ENCODE measurements at places on chromosomes 5 and 9.

DNA sequence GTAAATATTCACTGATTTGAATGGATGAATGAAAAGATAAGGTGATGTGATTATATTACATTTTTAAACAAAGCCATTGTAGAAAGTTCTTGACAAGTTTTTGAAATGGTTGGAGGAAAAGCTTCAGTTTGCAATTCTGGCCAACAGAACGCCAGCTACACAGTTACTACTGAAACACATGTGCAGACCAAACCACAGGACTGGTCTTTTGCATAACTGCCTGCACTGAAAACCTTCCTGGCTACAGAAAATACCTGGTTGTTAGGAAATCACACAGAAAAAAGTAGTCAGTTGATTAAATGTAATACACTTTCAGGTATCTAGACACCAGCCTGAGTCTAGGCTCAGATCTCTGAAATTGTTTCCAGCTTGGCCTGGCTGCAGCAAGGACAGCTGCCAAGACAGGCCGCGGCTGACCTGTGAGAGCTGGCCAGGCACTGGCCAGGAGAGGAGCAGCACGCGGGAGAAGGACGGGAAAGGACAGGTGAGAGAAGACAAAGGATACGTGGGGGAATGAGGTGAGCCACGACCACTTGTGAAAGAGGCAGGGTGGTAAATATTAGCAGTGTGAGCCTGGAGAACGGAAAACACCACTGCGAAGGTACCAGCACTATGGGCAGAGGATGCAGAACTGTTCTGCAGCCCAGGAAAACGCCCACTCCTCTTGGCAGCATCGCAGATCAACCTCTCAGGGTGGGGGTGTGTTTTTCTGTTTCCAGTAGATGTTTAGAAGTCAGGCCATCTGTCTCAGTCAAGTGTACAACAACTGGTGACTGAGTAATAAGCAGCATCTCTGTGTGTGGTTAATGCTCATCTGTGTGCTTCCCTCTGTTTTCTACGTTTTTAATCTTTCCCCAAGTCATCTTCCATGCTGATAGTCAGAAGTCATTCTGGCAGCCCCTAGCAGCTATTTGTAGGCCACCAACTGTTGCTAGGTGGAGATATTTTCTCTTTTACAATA lies 137.4 kb downstream of the SCAMP1 start:
- H3K27me3 ChIP-seq: no peaks in the 10 kb centered on the region
- H3K27ac ChIP-seq: no peak overlapping the region
- H3K4me3 ChIP-seq: no peak overlapping the region
- no peaks in the 10 kb centered on the region for H3K36me3 ChIP-seq
- no peak for DNase-seq

DNA sequence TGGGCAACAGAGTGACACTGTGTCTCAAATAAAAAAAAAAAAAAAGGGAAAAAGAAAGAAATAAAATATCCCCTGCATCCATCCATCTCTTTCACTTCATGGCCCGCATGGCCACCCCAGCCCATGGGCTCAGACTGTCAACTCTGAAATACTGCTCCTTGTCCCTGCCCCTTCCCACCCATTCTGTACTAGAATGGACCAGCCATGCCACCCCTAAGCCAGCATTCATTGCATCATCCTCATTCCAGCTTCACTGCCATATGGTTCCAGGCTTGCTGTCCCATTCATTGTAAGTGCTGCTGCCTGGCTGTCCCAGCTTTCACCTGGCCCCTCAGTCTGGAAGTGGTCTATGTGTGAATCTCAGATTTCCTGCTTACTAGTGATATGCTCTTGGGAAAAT lies 46.2 kb downstream of the SPRY4 start:
- no peaks in the 10 kb centered on the region for H3K36me3 ChIP-seq
- no peaks in the 10 kb centered on the region for H3K27me3 ChIP-seq
- no peak overlapping the region for H3K27ac ChIP-seq
- no peaks in the 10 kb centered on the region for H3K4me1 ChIP-seq

DNA sequence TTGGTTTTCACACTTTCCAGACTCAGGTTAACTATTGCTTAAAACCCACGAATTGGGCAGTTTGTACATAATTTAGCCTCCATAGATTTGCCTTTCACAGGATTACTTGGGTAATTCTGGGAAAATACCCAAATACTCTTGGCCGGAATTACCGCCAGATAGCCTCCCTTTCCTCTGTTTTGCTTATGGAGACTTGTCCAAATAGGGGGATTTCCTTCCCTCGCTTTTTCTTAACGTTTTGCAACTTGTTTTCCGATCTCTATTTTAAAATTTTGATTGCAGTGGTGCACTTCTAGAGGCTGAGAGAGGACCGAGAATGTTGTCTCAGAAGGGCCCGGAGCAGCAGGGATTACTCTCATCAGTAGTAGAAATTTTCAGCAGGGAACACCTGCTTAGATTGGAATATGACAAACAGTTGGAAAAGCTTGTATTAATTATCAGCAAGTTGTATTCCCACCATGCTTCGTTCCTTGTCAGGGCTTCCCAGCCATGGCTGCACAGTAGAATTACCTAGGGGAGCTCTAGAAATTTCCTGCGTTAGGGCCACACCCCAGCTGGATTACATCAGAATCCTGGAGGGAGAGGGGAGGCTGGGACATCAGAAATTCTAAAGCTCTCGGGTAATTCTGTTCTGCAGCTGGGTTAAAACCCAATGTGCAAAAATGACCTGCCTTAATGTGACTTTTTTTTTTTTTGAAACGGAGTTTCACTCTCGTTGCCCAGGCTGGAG lies 329.1 kb downstream of the SH3GL2 start:
- H3K4me1 ChIP-seq: no peaks in the 10 kb centered on the region
- H3K27me3 ChIP-seq: peaks cover 36% of the 10 kb centered on the region
- H3K36me3 ChIP-seq: no peaks in the 10 kb centered on the region
- no peak overlapping the region for H3K27ac ChIP-seq

DNA sequence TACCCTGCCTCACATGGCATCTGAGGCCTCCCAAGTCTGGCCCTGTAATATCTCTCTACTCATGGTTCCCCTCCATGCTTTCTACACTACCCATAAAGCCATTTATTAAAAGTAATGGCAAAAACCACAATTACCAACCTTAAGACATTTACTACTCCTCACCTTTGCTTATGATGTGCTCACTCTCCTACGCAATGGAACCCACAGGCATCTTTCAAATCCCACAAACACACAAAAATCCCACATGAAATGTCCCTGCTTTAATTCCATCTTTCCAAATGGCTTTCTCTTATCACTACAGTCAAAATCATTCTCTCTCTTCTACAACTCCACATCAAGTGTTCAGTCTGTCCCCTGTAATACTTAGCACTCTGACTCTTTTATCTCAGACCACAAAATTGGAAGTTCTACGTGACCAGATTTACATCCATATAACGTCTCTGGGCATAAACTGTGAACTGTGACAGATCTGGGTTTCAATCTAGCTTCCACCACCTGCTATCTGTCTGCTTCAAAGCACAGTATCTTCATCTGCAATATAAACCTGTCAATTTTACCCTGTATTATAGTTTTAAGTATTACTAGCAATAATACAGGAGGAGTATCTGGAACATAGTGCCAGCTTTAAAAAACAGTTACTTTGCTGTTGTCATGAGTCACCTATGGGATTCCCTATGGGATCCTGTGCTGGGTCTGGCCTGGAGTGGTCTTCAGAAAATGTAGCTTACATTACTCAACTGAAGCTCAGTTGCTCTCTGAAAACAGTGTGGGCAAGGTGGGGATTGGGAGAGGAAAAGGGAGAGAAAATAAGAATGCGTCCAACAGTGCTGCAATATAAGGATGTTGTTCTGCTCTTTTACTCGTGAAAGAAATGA lies 137.1 kb upstream of the TRIM32 start:
- H3K36me3 ChIP-seq: no peaks in the 10 kb centered on the region
- H3K27me3 ChIP-seq: no peaks in the 10 kb centered on the region
- H3K4me1 ChIP-seq: no peaks in the 10 kb centered on the region

DNA sequence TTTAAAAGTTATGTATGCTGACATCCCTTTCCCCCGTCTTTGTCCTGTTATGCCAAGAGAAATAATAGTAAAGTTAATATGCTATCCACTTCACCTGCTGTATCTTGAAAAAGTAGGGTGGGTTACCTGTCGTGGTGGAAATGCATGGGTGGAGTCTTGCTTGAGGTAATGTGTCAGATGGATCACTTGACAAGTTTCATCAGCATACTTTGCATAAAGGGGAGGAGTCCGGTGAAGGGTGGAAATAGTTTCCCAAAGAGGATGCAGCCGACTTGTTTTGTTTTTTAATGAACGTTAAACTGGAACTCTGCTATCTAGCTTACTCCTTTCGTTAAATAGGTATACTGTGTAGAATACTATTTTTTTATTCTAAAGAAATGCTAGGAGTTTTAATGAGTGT lies 9.0 kb upstream of the DMRT3 start:
- H3K27me3 ChIP-seq: peaks cover 62% of the 10 kb centered on the region
- peaks cover 6% of the 10 kb centered on the region for H3K4me1 ChIP-seq
- no peak overlapping the region for H3K27ac ChIP-seq
- DNase-seq: no peak
- no peaks in the 10 kb centered on the region for H3K36me3 ChIP-seq
- no peak overlapping the region for H3K4me3 ChIP-seq

DNA sequence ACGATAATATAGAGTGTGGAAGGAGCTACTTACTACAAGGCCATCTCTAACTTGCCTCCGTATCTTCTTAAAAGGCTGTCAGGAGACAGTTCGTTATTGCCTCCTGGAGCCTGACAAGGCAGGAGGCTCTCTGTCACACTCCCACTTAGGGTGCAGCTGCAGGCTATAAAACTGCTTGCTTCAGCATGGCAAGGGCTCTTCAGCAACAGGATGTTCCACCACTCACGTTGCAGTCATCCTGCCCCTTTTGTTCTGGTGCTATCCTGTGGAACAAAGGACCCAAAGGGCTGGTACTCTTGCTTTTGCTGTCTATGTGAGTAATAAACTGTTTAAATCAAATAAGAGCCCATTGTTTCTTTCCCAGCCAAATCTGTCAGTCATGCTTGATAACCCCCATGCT lies 508.9 kb downstream of the NTRK2 start:
- no peaks in the 10 kb centered on the region for H3K36me3 ChIP-seq
- no peaks in the 10 kb centered on the region for H3K4me1 ChIP-seq
- DNase-seq: no peak
- no peak overlapping the region for H3K4me3 ChIP-seq
- no peaks in the 10 kb centered on the region for H3K27me3 ChIP-seq

DNA sequence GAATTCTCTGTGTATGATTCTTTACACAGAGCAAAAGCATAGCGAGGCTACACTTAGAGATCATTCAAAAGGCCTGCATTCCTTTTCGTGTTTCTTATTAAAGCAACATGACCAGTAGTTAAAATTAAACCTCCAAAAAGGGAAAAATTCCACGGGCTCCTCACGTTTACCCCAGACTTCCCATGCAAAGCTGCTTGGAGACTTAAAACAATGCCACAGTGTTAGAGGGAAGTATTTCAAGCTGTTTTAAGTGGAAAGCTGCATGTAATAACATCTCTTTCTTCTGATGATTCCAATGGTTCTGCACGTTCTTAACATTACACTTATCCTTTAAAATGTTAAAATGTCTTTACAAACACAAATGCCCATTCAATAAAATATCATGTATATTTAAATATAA lies 405.2 kb downstream of the SEMA5A start:
- no peak overlapping the region for H3K4me3 ChIP-seq
- no peaks in the 10 kb centered on the region for H3K36me3 ChIP-seq
- H3K27me3 ChIP-seq: no peaks in the 10 kb centered on the region
- no peak for DNase-seq
- H3K27ac ChIP-seq: no peak overlapping the region
- no peaks in the 10 kb centered on the region for H3K4me1 ChIP-seq

DNA sequence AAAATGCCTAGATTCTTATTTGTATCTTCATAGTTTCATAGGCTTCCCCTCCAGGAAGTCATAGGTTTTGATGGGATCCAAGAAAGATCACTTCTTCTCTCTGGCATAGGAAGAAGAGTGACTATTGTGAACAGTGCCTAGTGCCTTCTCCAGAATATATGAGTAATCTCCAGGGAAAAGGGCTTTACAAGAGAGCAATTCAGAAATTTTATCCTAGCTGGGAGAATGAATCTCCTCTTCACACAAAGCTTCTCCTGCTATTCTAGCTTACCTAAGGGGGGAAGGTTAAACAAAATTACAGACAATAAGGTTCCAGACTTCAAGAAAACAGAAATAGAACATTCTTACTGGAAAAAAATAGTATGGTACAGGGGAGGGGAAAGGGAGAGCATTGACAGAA lies 1193.3 kb upstream of the CDH6 start:
- DNase-seq: no peak
- no peak overlapping the region for H3K27ac ChIP-seq
- H3K36me3 ChIP-seq: no peaks in the 10 kb centered on the region
- H3K27me3 ChIP-seq: no peaks in the 10 kb centered on the region

- no peak overlapping the region for H3K27ac ChIP-seq
- no peaks in the 10 kb centered on the region for H3K4me1 ChIP-seq
- H3K27me3 ChIP-seq: no peaks in the 10 kb centered on the region
- no peaks in the 10 kb centered on the region for H3K36me3 ChIP-seq
These were observed 416.3 kb downstream of the SPATA31D1 start for GRCh38 chr9:82404881-82405280.

- no peak overlapping the region for H3K4me3 ChIP-seq
- no peak overlapping the region for H3K27ac ChIP-seq
These were observed 42.9 kb downstream of the SPRY4 start for GRCh38 chr5:142281966-142282365.

GRCh38 chr9:15403155-15403554 lies 19.5 kb upstream of the SNAPC3 start:
- H3K4me3 ChIP-seq: no peak overlapping the region
- H3K36me3 ChIP-seq: no peaks in the 10 kb centered on the region
- H3K27ac ChIP-seq: no peak overlapping the region

- no peaks in the 10 kb centered on the region for H3K27me3 ChIP-seq
- H3K4me1 ChIP-seq: no peaks in the 10 kb centered on the region
- H3K36me3 ChIP-seq: no peaks in the 10 kb centered on the region
- DNase-seq: no peak
These were observed 116.7 kb downstream of the MED10 start for GRCh38 chr5:6261668-6262067.

- H3K4me3 ChIP-seq: no peak overlapping the region
- no peaks in the 10 kb centered on the region for H3K27me3 ChIP-seq
- peaks cover 80% of the 10 kb centered on the region for H3K36me3 ChIP-seq
- peaks cover 37% of the 10 kb centered on the region for H3K4me1 ChIP-seq
These were observed 33.5 kb downstream of the ANXA6 start for GRCh38 chr5:151123897-151124751.

DNA sequence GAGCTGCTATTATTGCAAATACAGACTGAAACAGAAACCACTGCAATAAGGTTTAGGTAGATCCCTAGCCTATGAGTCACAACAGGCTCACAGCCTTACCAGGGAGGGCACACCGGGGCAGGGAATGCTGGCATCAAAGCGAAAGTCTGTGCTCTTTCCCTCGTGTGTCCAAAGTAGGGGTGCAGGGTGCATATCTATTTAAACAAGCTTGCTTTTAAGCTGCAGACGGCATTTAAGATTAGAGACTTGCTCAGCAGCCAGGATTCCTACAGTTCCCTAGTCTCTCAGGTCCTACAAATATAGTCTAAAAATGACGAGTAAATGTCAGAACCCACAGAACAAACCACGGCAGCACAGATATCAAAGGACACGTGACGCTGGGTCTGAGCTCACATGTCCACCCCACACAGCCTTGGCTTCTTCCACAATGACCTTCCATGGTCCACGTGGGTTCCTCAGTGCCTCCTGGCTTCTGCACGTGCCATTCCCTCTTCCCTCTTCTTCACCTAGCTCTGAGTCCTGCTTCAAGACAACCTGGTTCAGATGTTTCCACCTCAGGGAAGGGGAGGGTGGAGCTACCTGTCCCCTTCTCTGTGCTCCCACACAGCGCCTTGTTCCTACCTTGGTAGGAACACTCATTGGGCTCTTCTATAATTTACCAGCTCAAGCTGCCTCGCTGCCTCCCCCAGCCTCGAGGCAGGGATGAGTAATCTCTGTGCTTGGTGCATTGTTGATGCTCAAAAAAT lies 193.2 kb downstream of the MAPKAP1 start:
- no peak for DNase-seq
- H3K27ac ChIP-seq: no peak overlapping the region
- no peaks in the 10 kb centered on the region for H3K27me3 ChIP-seq
- peaks cover 5% of the 10 kb centered on the region for H3K4me1 ChIP-seq
- H3K36me3 ChIP-seq: no peaks in the 10 kb centered on the region
